ENCODE measurements at places on chromosomes 13 and 19.

DNA sequence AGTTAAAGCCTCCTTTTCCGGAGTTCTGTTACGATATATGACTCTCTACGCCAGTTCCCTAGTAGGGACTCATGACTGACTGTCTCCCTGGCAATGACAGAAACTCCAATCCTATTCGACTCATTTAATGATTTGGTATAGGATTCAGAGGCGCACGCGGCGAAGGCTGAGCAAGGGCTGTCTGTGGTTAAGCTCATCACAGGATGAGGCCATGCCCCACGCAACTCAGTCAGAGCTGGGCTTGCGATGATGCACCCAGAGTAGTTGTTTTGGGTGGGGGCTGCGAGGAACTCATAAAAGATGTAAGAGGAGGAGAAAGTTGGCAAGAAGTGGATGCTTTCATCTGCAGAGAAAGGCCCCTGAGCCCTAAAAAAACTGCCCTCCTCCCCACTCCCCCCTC is 468 bp upstream of the SERTM1 start:
- DNase-seq = no peak

DNA sequence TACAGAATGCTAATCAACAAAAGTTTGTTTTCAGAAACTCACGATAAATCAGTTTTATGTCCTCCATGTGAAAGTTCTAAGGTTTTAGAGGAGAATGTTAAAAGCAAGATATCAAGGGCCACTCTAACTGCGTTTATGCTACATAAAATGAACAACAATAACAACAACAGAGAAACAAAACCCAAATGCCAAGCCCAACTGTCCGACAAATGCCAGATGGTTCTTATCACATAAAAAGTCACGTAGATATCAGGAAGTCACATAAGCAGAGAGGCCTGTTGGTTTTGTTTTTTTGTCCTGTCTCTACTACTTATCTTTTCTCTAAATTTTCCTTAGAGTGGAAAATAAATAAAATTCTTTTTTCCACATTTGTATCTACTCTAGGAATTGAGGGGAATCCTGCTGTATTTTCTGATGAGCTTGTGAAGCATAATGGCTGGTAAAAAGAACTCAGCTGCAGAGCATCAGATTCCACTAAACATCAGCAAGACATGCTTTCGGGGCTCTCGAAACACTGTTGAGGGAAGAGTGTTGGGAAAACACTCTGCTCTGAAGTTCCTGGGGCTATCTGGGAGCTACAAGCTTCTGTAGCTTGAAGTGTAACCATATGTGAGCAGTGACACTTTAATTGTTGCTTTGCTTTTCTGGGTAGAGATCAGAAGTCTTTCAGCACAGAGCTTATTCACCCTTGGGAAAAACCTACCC is 110.1 kb downstream of the SLAIN1 start:
- DNase-seq = no peak

GRCh38 chr13:57633141-57633949 is 1.8 kb downstream of the PCDH17 start:
- DNase-seq = peak; percentile 27

GRCh38 chr13:93963266-93964145 is 516.0 kb downstream of the DCT start:
- no peak for DNase-seq

DNA sequence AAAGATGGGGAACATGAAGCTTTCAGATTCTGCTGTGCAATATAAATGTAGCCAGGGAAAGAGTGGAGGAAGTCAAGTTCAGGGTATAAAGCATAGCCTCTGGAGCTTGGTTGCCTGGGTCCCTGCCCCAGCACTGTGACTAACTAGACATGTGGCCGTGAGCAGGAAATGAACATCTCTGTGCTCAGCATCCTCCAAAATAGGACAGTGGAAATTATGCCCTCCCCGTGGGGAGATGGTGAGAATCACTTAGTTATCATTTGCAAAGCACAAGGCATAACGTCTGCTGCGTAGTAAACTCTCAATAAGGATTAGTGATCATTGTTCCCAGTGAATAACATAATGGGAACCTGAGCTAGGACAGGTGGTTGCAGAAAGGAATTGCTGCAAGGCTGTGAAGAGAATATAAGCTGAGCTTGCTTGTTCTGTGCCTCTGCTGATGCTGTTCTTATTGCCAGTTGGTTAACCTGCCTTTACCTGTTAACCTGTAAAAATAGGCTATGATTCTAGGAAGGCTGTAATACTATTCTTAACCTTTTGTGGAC is 441.0 kb downstream of the COG6 start:
- no peak for DNase-seq

GRCh38 chr13:29550430-29550988 is 45.0 kb downstream of the SLC7A1 start:
- no peak for DNase-seq

- DNase-seq = peak; percentile 30
Observed at GRCh38 chr19:18488403-18488723, 33.5 kb downstream of the ELL start.

Measured in hematopoietic multipotent progenitor cell (in vitro differentiated cells).